Brain (organoid and tissue), 16 donors: ENCODE measurements at places on chromosomes 1 and 21.
A peak's percentile ranks its signal among the peaks of the same experiment; 100 is the strongest.

- DNase-seq = no peak
Measured at GRCh38 chr21:38229260-38229877, 27.4 kb upstream of the KCNJ15 start.

- no peak for DNase-seq
Measured at GRCh38 chr1:89754518-89754917, 66.3 kb upstream of the LRRC8D start.

DNA sequence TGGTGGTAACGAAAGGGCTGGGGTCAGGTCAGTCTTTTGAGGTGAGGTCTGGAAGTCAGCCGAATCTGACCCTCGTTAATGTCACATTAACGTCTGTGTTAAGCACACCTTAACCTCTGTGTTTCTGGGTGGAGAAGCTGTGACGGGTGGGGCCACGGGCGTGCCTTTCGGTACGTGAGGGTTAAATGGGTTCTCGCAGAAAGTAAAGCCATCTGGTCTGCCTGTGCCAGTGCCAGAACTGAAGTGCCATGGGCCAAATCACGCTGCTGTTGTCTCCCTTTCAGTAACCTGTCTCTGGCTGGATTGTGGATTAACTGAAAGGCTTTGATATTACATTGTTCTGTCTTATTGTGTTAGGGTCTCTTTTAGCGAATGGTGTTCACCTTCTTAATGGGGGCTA lies 14.4 kb downstream of the URB2 start:
- peak; percentile 13 for DNase-seq

- no peak for DNase-seq
Measured at GRCh38 chr1:5997316-5997715, 5.1 kb upstream of the NPHP4 start.

GRCh38 chr1:112449630-112449983 lies 53.6 kb downstream of the CTTNBP2NL start:
- peak; percentile 81 for DNase-seq

GRCh38 chr1:157646144-157646543 lies 48.3 kb upstream of the FCRL4 start:
- DNase-seq = no peak

- DNase-seq = no peak
Measured at GRCh38 chr1:174150499-174150898, 8.8 kb upstream of the RABGAP1L start.

DNA sequence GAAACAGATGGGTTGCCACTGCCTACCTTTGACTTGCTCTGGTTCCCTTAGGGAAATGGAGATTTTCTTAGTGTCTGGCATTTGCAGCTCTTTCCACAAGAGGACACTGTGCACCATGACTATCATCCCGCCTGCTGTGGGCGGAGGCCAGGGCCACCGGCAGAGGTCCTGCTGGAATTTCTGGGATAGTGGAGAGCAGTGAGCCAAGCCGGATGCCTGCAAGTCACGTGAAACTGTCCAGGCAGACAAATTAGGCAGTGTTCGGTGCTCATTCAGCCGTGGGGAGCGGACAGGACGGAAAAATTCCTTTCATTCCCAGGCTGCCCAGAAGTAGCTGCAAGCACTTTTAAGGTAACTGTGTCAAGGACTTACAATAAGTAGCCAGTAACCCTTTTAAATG lies 43.4 kb downstream of the IGSF5 start:
- DNase-seq = peak; percentile 78

DNA sequence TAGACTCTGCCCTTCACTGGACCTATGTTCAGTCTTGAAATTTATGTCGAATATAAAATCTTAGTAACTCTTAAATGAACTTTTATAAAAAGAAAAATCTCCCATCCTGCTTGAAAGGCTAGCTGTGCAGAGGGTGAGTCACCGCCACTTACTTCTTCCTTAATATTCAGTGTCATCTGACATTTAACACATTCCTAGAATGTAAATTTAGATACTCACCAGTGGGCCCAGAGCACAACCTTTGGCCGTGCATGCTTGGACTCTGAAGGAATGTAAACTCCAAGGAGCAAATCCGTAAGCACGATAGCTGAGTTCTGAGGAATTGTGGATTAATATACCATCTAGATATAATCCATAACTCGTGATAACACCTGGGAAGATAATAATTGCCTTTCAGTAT lies 403.3 kb downstream of the KCTD3 start:
- no peak for DNase-seq

- DNase-seq = peak; percentile 29
Measured at GRCh38 chr1:12542616-12543592, 75.1 kb downstream of the DHRS3 start.

DNA sequence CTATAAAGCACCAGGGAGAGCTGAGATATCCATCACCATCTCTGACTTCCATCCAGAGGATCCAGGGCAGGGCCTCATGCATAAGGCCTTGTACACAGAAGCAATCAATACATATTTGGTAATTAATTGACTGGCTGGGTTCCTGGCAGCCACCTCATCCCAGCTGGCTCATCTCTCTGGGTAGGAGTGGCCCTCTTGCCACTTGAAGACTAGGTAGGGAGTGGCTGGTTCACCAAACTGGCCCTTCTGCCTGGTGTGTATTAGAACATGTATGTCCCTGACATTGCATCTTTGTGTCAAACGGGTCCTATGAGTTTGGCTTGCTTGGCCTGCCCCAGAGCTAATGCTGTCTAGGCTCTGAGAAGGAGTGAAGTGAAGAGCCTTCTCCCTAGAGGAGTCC lies 11.8 kb downstream of the NUAK2 start:
- DNase-seq = no peak

DNA sequence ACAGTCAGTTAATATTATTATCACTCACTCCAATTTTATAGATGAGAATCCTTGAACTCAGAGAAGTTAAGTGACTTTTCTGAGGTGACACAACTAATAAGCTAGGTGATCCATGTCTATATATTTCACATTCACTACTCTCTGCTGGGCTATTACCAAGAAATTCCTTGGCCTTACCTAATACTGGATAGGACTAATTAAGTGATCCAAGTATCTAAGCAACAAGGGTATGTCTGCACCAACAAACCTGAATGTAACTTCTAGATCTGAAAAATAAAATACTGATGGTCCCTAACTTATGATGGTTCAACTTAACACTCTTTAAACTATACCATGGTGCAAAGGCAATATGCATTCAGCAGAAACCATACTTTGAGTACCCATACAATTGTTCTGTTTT lies 14.8 kb upstream of the CASQ2 start:
- no peak for DNase-seq

DNA sequence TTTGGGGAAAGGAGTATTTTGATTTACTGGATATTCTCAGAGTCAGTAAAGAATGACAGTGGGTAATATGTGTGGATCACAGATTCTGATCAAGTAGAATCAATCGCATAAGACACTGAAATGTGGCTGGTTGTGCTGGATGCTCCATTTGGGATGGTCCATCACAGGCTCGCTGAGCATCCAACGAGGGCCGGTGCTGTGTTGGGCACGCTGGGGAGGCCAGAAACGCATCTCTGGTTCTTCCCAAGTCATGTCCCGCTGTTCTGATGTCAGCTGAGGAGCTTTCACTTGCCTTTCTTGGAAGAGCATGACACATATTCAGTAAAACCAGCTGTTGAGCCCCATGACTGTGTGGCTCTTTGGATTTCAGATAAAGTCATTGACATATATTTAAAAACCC lies 72.0 kb downstream of the UMODL1 start:
- DNase-seq = no peak

DNA sequence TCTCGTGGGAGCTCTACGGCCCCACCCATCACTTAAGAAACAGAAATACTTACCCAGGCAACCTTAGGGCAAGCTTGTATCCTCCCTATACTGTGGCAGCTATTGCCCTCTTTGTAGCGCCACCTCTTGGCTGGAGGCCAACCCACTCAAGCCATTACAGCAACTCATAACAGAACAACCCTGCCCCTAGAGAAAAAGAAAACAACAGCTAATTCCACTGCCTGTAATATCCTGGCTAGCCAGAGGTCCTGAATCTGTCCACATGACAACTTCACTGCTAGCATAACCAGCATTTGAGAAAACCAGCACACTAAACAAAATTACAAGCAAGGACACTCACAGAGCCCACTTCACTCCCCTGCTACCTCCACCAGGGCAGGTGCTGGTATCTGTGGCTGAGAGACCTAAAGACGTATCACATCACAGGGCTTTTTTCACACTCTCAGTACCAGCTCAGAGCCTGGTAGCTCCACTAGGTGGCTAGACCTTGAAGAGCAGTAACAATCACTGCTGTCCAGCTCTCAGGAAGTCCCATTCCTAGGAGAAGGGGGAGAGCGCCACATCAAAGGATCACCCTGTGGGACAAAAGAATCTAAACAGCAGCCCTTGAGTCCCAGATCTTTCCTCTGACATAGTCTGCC lies 14.5 kb upstream of the MX1 start:
- no peak for DNase-seq

DNA sequence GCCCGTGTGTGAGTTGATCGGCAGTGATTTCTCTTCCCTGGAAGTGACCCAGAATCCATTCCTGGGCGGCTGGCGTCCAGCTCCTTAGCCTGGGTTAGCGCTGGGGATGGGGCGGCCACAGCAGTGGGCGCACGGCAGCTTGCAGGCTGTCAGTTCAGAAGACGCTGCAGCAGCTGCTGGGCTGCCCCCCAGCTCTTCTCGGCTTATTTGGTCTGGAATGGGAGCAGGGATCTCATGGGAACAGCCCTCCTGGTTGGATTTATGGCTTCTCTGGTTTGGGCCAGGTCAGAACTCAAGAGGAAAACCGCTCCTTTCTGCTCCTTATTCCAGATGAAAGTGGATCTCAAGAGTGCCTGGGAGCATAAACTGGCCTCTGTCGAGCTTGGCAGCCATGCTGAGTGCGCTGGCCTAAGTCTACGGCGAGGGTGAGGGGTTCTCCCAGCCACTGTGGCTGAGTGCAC lies 148.2 kb downstream of the PRDM16 start:
- DNase-seq = peak; percentile 59

DNA sequence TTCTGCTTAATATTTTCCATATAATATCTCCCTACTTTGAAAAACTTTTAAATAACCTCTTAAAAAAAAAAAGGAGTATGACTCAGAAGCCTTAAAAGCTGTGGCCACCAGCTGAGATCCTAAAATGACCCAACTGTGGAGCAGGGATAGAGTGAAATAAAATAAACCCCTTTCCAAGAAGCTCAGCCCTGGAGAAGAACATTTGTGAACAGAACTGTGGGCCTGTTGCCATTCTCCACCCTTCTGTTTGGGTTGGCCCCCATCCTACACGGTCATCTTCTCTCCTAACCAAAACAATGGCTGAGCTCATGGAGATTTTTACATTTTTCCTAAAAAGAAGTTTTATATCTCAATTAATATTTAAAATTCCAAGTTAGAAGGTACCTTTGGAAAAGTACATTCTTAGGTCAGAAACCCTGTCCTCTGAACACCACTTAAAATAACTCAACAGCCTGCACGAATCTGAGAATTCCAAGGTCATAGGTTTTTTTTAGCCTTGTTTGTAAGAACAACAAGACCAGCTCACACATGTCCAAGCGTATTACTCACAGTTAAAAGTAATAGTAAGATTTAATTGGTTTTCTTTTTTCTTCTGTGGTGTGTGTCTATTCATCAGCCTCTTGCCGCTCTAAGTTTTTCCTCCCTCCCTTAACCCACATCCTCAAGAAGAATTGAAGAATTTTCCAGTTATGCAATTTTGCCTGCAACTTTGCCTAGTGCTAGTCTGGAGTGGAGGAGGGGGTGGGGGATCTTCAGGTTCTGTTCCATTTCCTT lies 107.7 kb upstream of the ERRFI1 start:
- no peak for DNase-seq

DNA sequence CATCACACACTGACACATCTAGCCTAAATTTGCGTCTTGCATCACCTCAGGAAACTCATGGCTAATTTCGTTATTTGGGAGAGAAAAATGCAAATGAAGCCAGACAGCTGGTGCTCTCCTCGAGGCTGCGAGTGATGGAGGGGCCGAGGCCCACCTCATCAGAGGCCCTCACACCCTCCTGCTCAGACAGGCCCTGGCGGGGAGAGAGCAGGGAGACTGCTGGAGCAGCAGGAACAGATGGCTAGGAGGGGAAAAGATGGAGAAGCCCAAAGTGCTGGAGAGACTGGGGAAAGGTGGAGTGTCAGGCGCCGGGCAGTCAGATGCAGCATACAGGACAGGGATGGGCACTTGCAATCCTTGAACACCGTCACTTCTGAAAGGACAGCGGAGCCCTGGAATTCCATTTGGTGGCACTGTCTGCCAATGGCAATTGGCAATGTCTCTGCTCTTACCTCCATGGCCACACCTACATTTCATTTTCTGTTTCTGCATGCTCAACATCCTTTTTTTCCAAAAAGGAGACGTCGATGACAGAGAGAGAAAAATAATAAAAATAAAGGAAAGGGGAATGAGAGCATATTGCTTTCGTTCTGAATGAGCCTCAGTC lies 286.2 kb downstream of the SPATA17 start:
- DNase-seq = peak; percentile 66

- DNase-seq = no peak
Measured at GRCh38 chr1:224059897-224060427, 53.9 kb upstream of the FBXO28 start.

- DNase-seq = no peak
Measured at GRCh38 chr1:3978990-3979325, 78.9 kb upstream of the C1orf174 start.

DNA sequence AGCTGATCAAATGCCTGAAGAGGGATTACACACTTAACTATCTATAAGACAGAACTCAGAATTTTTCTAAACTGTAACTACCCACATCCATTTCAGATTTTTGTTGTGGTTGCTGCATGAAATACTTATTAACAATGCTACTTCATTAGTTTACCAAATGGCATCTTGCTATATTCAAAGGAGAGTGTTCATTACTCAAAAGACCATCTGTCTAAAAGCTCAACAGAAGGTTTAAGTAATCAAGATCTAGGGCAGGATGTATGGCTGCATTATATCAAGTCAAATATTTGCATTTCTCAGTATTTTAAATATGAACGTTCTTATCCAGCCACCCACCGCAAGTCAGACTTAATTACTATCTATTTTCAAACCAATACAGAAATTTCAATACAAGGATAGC lies 79.9 kb downstream of the SIPA1L2 start:
- no peak for DNase-seq

DNA sequence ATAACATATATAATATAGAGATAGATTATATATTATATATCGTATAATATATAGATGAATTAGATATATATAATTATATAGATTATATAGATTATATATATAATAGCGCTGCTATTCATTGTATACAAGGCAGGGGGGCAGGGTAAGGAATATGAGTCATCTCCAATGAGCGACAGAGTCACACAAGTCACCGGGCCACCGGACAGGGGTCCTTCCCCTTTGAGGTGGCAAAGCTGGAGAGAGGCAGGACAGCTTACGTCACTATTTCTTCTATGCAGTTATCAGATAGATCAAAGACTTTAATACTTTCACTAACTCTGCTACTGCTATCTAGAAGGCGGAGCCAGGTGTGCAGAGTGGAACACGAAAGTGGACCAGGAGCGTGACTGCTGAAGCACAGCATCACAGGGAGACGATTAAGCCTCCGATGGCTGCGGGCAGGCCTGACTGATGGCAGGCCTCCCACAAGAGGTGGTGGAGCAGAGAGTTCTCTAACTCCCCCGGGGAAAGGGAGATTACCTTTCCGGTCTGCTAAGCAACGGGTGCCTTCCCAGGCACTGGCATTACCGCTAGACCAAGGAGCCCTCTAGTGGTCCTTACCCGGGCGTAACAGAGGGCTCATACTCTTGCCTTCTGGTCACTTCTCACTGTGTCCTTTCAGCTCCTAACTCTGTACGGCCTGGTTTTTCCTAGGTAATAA lies 2154.7 kb downstream of the MRPL39 start:
- no peak for DNase-seq

- no peak for DNase-seq
Measured at GRCh38 chr1:221712776-221713431, 29.0 kb downstream of the DUSP10 start.
